Cortex of kidney (tissue), 1 donor: ENCODE measurements at places on chromosomes 2 and 18.

- DNase-seq = no peak
These were observed 17.9 kb upstream of the ALPI start for GRCh38 chr2:232438091-232438490.

- no peak for DNase-seq
These were observed 11.9 kb upstream of the APCDD1 start for GRCh38 chr18:10442551-10442971.

DNA sequence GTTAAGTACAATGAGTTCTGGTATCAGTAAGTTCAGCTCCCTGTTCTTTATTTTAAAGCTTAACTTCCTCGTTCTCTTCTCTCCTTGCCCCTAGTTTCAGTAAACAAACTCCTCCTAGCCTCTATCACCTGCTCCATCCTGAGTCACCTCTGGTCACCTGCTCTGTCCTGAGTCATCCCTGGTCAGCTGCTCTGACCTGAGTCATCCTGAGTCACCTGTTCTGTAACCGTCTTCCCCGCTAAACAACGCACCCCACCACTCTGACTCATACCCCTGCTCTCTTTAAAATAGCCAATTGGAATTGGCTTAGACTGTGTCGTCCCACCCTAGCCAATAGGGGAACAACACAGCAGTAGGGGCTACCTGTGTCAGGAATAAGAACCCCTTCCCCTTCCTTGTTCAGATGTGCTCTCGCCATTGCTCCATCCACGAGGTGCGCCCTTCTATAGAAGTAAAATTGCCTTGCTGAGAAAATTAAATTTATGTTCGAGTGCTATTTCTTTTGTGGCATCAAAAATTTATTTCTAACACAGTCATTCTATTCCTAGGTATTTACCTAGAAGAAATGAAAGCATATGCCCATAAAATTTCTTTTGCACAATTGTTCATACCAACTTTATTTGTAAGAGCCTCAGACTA, 24.9 kb upstream of the RMND5A start:
- DNase-seq = no peak

DNA sequence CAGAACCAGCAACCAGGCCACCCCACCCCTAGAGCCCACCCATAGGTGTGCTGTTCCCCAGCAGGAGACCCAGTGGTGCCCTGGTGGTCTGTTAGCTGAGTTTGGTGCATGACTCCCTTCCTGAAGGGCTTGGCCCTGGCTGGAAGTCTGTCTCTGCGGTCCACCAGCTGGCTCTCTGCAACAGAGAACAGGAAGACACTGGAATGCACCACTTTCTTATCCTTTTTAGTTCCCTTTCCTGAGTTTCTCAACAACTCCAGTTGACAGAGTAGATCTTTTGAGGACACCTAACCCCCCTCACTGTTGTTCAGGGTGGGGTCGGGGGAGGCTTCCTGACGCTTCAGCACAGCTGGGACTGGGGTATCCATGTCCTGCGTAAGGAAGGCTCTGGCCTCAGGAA, 11.9 kb upstream of the RPL37A start:
- DNase-seq = no peak

GRCh38 chr2:232292395-232293154, 86.0 kb upstream of the ALPP start:
- DNase-seq = no peak

- no peak for DNase-seq
These were observed 36.5 kb upstream of the ZFP36L2 start for GRCh38 chr2:43262951-43263350.
